ENCODE measurements at places on chromosomes 1 and 21.
A peak's percentile ranks its signal among the peaks of the same experiment; 100 is the strongest.

DNA sequence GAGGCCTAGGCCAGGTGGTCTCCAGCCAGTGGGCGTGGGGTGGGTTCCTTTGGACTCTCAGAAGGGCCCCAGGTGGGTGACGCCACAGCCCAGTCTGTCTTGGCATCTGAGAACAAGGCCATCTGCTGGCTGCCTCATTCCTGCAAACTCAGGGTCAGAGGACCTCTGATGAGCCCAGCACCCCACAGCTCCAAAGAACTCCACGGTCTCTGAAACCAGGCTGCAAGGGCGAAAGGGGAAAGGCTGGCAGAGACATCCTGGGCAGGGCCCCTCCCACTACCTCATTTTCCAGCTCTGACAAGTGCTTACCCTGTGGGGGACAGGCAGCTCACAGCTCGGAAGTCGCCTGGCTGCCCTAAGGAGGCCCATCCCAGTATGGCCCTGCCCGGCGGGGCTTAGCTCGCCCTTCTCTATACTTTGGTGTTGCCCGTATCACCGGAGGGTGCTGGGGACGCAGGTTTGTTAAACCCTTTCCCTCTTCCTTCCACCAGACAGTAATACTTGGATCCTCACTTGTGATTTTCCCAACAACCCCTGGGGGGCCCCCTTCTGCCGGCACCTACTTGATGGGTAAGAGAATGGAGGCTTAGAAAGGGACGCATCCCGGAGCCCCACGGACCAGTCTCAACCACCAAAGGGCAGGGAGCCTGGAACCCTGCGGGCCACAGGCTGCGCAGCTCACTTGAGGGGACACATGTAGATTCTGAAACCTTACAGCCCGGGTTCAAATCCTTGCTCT lies 10.9 kb upstream of the EDN2 start:
- peak; percentile 36 for DNase-seq

DNA sequence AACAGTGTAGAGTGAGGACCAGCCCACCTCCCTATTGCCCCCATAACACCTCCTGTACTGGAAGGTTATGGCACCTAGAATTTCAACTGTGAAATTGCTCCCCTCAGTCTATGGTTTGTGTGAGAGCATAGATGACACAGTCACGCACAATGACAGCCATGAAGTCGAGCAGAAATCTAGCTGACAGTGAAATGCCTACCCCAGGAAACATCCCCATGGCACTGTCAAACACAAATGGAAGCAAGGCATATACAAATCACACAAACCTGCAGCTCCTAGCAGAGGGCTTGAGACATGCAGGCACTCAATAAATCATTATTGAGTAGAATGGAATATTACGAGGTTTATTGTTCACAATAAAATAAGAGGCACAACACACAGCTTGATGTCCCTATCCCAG lies 142.5 kb upstream of the ST6GALNAC5 start:
- DNase-seq, result no peak

GRCh38 chr1:245181158-245181517 lies 26.4 kb downstream of the KIF26B start:
- DNase-seq, result no peak

DNA sequence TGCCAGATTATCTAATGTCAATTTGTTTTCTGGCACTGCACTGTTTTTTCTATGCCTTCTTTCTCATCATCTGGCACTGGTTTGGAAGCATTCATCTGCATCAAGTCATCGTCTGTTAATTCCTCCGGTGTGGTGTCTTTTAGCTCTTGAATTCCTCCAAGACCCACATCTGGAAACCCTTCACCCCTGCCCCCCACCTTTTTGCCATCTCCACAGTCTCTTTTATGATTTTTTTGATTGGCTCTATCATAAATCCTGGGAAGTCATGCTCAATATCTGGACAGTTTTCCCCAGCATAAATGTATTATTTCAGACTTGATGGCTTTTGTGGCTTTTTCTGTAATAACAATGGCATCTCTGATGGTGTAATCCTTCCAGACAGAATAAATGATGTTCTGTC lies 10.4 kb upstream of the KCNK1 start:
- no peak for DNase-seq

GRCh38 chr1:234862944-234863515 lies 253.1 kb upstream of the IRF2BP2 start:
- no peak for DNase-seq

DNA sequence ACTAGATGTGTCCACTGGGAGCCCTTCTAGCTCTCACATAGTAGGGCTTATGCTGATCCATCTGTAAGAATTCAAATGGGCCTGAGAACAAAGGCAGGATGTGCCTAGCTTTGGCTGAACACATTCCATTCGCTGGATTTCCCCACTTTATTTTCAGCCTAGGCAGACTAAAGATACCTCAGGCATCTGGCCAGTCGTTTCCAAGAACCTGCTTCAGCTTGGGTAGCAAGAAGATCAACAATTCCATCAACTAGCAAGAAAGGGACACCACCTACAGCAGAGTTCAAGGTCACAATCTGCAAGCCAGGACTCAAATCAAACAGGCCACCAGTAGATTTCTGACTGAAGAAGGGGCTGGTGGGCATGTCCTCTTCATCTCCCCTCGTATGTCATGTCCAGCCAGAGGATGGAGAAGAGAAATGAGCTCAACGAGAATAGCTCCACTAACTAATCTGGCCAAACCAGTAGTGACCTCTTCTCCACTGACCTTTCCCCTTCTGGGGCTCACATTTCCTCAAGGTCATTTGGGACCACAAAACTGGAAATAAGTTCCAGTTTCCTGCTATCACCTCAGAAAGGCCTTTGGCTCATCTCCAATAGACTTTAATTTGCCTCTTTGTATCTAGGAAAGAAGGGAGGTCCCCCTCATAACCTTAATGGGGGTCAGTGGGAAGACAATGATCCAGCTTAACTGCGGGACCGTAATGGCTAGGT lies 14.2 kb downstream of the TXNIP start:
- no peak for DNase-seq

- DNase-seq, result no peak
Measured at GRCh38 chr1:158396646-158397045, 2.6 kb downstream of the OR10T2 start.

GRCh38 chr21:36750576-36750959 lies 51.7 kb downstream of the SIM2 start:
- no peak for DNase-seq

- DNase-seq, result peak; percentile 93
Measured at GRCh38 chr1:156090840-156091188, 8.5 kb upstream of the MEX3A start.

Data from activated CD4-positive, alpha-beta T cell treated with anti-CD3 and anti-CD28 coated beads, Interleukin-2, Interleukin-6, amounts not matched to agents 100 ng/mL and 50 ng/mL, durations not matched to agents 16 hours and 8 hours (primary cell).